ENCODE measurements at places on chromosomes 4 and X.

- DNase-seq = no peak
Observed at GRCh38 chr4:186068581-186069348, at the start of gene TLR3. TSS of gene TLR3 (plus strand) at chr4:186069156. CDS start at chr4:186076620, 7,464 bp downstream.

GRCh38 chr4:57631147-57631546, 521.0 kb upstream of the IGFBP7 start:
- DNase-seq = no peak

- no peak for DNase-seq
Observed at GRCh38 chr4:140637836-140638235, 69.1 kb upstream of the UCP1 start.

DNA sequence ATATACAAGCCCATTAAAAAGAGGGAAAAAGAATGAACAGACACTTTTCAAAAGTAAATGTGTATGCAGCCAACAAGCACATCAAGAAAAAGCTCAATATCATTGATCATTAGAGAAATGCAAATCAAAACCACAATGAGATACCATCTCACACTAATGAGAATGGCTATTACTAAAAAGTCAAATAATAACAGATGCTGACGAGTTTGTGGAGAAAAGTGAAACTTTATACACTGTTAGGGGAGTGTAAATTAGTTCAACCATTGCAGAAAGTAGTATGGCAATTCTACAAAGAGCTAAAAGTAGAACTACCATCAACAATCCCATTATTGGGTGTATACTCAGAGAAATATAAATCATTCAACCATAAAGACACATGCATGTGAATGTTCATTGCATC, 203.0 kb downstream of the ARAP2 start:
- no peak for DNase-seq

DNA sequence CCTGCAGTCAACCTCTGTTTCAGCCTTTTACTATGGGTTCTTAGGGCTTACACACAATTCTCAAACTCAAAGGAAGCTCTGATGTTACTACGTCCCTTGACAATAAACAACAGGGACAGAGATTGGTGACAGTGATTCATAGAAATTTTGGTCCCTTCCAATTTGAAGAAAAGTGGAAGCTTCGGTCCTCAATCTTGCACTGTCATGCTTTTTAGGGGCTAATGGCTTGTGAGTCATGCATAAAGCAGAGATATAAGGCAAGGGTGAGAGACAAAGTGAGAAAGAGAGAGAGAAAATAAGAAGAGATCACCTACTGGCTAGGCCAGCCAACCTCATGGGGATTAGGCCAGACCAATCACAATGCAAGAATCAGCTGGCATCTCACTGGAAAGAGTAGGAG, 63.2 kb upstream of the STARD8 start:
- no peak for DNase-seq

DNA sequence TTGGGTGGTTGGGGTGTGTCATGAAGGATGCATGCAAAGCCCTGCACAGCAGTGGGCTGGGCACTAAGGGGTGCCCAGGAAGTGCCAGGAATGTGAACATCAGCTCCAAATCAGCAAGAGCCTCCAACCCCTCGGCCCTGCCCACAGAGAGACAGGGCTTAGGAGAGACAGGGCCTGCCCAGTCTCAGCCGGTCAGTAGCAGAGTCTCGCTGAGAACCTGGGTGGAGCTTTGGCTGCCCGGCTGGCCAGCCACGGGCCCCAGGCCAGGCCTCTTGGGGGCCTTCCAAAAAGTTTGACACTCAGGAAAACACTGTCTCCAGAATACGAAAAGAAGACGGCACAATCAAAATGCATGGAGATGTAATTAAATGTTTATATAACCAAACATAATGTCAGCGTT, 4.3 kb upstream of the MXD4 start:
- DNase-seq = no peak

All from SIG-M5 (cell line).